ENCODE measurements at places on chromosomes 5 and 9.

- no peaks in the 10 kb centered on the region for H3K27me3 ChIP-seq
- no peak for DNase-seq
- no peak overlapping the region for H3K4me3 ChIP-seq
- H3K36me3 ChIP-seq = peaks cover 3% of the 10 kb centered on the region
- H3K4me1 ChIP-seq = peaks cover 8% of the 10 kb centered on the region
Observed at GRCh38 chr9:68974901-68975300, 39.0 kb downstream of the PRKACG start.

DNA sequence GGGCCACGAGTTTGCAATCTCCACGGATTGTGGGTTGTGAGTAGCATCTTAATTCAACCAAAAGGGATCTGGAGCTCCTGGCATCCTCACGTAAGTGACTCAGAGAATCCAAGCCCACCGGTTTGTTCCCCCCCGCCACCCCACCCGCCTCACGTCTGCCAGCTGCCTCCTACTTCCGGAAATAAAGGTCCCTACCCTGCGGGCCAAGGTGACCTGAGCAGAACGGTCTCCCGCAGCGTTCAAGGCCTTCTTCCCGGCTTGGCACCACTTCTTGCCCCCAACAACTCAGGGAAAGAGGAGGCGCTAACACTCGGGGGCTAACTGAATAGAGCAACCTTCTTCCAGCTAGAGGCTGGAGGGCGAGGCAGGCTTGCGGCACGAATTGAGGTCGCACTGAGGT, 8.8 kb upstream of the GPRIN1 start:
- no peak overlapping the region for H3K27ac ChIP-seq
- H3K4me3 ChIP-seq = peak overlapping the region; percentile 57
- H3K4me1 ChIP-seq = peaks cover 7% of the 10 kb centered on the region
- H3K27me3 ChIP-seq = peaks cover 32% of the 10 kb centered on the region
- no peak for DNase-seq

DNA sequence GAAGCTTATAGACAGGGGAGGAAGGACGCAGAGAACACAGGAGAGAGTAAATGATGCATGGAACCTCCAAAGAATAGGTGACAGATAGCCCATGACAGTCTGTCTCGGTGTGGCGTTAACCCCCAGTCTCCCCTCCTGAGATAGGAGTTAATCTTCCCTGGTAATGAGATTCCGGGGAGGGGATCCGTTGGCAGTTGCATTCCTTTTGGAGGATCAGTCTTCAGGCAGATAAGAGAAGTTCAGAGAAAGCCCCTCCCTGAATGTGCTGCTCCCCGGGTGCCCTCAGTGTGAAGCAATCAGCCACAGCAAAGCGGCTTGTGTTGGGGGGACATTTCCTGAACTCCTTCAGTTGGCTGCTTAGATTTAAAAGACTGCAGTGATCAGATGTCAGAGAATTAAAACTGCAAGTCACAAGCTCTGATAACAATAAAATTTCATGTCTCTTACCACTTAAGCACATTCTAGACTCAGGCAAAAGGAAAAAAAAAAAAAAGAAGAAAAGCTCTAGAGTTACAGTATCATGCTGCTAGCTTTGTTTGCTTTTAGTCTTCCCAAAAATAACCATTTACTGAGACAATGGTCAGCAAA, 121.1 kb downstream of the EGFLAM start:
- no peak overlapping the region for H3K4me3 ChIP-seq
- no peak overlapping the region for H3K27ac ChIP-seq
- no peaks in the 10 kb centered on the region for H3K36me3 ChIP-seq
- no peak for DNase-seq
- H3K27me3 ChIP-seq = peaks cover 15% of the 10 kb centered on the region

- H3K4me3 ChIP-seq = no peak overlapping the region
- no peaks in the 10 kb centered on the region for H3K36me3 ChIP-seq
- no peaks in the 10 kb centered on the region for H3K27me3 ChIP-seq
- no peak overlapping the region for H3K27ac ChIP-seq
Observed at GRCh38 chr5:17802256-17802655, 168.0 kb downstream of the TAF11L14 start.

DNA sequence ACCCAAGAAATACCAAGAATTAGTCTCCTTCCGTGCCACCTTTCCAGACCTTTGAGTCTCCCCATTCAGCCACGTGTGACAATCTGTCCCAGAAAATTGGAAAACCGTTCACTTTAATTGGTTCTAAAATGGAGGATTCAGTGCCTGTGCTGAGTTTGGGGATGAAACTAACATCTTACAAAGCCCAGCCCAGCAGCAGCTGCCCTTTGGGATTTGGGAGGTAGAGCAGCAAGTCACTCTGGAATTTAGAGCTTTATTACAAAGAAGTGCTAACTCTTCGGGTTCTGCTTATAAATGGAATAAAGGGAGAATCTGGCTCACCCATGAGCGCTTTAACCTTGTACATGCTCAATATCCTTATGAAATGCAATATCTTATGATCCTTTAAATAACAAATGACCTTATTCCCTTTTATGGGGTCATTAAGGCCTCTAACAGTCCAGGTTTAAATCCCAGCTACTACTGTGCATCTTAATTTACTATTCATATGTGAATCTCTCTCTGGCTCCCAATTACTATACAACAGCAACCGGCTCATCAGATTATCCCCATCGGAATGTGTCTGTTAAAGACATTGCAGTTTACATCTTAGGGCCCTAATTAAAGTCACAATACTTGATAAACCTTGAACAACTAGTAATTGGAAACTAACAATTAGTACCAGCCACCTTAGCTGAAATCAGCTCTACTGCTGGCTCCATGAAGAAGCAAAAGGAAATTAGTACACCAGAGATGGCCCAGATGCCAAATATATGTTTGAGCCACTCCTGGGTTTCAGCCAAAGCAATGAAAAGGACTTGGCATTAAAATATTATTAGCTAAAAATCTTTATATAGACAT, 271.8 kb upstream of the SMARCA2 start:
- peaks cover 4% of the 10 kb centered on the region for H3K27me3 ChIP-seq
- no peak overlapping the region for H3K4me3 ChIP-seq
- no peaks in the 10 kb centered on the region for H3K36me3 ChIP-seq
- H3K4me1 ChIP-seq = no peaks in the 10 kb centered on the region
- no peak for DNase-seq
- H3K27ac ChIP-seq = no peak overlapping the region

- H3K4me1 ChIP-seq = peaks cover 19% of the 10 kb centered on the region
- H3K36me3 ChIP-seq = no peaks in the 10 kb centered on the region
- no peak for DNase-seq
- no peaks in the 10 kb centered on the region for H3K27me3 ChIP-seq
- H3K27ac ChIP-seq = no peak overlapping the region
- no peak overlapping the region for H3K4me3 ChIP-seq
Observed at GRCh38 chr9:653421-653820, 188.1 kb upstream of the DMRT1 start.

DNA sequence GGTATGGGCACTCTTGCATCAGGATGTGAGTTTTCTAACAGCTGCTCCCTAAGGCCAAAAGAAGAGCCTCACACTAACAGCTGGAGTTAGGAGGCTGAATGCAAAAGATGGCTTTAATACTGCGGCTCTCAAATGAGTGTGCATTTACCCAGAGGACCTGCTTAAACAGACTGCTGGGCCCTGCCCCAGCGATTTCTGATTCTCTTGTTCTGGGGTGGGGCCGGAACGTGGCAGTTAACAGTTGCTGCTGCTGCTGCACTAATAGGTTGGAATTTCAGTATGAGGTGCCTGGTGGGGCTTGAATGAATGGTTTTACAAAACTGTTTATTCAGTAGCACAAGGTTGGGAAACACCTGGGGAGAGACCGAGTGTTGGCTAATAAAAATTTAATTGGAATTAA, 26.1 kb downstream of the HMGCR start:
- H3K4me3 ChIP-seq = no peak overlapping the region
- no peak overlapping the region for H3K27ac ChIP-seq
- DNase-seq = no peak
- H3K4me1 ChIP-seq = no peaks in the 10 kb centered on the region
- H3K27me3 ChIP-seq = no peaks in the 10 kb centered on the region
- H3K36me3 ChIP-seq = peaks cover 5% of the 10 kb centered on the region

DNA sequence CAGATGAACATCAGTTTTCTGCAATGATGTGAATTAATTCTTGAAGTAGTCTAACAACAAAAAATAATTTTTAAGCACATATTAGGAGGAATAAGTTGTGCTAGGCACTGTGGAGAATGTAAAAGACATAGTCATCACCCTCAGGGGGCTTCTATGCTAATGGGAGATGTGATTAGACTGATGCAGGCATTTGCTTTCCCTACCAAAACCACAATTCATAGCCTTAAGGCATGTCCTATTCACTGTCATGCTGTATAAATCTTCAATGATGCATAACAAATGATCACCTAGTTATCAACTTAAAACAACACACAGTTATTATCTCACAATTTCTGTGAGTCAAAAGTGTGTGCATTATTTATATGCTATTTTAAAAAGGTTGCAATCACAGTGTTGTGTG, 422.6 kb downstream of the MAN2A1 start:
- H3K27me3 ChIP-seq = no peaks in the 10 kb centered on the region
- no peak for DNase-seq
- H3K4me1 ChIP-seq = peaks cover 2% of the 10 kb centered on the region
- no peak overlapping the region for H3K27ac ChIP-seq
- H3K36me3 ChIP-seq = no peaks in the 10 kb centered on the region
- no peak overlapping the region for H3K4me3 ChIP-seq

GRCh38 chr5:131221888-131222287, 42.0 kb upstream of the CDC42SE2 start:
- no peak overlapping the region for H3K27ac ChIP-seq
- no peaks in the 10 kb centered on the region for H3K27me3 ChIP-seq
- DNase-seq = no peak
- H3K4me1 ChIP-seq = peaks cover 1% of the 10 kb centered on the region
- H3K4me3 ChIP-seq = no peak overlapping the region

DNA sequence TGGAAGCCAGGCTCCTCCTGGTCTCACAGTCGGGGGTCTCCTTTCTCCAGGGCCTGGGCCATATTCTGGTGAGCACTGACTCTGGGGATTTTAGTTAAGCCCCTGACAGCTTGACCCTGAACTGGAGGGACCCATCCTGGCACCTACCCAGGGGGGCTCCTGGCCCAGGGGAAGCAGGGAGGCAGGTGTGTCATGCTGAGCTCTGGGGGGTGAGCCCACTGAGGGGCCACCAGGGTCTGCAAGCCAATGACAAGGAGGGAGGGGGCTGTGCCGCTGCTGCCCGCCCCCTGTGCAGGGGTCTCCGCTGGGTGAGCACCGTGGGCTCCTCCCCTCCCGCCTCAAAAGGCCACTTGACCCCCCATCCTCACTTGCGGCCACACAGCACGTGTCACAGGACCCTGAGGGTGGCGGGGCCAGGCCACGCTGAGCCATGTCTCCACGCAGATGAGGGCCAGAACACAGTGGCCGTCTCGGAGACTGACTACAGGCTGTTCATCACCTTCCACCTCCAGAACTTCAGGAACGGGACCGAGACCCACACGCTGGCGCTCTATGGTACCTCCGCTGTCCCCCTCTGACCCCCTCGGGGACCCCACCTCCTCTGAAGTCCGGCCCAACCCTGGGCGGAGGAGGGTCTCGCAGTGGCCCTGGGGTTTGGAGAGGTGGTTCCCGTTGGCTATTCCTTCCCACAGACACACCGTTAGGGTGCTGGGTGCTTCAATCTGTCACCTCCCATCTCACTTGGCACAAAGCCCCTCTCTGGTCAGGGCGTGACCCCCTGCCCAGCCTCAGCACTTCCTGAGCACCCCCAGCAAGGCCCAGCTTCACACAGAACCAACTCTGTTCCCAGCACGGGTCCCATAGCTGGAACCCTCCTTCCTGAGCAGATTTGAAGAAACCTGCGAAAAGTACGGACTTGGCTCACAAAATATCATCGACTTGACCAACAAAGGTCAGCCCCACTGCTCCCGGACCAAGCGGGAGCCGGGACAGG, 2.0 kb downstream of the LCN9 start:
- no peaks in the 10 kb centered on the region for H3K36me3 ChIP-seq
- DNase-seq = no peak
- no peak overlapping the region for H3K4me3 ChIP-seq
- H3K27ac ChIP-seq = no peak overlapping the region

GRCh38 chr5:77994943-77995342, 218.8 kb upstream of the TBCA start:
- no peak overlapping the region for H3K4me3 ChIP-seq
- H3K36me3 ChIP-seq = peaks cover 46% of the 10 kb centered on the region
- no peak overlapping the region for H3K27ac ChIP-seq
- DNase-seq = no peak

DNA sequence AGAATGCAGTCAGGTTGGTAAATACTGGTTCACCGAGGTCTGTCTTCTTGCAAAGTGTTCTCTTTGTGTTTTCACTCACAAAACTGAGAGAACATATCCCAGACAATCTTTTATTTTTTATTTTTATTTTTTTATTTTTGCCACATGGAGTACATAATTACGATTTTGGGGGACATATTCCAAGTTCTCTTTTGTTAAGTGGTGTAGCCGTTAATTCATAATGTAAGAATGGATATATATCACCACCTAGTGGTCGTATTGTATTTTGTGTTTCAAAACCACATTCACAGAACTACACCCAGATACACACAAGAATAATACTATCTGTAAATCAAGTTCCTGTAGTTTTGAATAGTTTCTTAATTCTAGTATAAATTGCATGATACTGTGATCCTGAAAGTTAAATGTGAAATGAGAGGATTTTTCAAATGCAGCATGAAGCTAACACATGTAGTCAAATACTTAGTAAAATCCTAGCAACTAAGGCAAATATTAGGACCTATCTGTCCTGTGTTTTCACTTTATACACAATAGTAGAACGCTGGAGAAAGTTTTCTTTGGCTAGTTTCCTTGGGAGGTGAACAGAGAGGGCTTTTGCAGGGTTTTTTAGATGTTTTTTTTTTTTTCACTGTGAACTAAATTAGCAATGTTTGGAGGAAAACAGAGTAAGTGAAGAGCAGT, 92.7 kb downstream of the VCAN start:
- no peak overlapping the region for H3K27ac ChIP-seq
- no peaks in the 10 kb centered on the region for H3K36me3 ChIP-seq
- DNase-seq = no peak
- H3K4me1 ChIP-seq = no peaks in the 10 kb centered on the region
- peaks cover 20% of the 10 kb centered on the region for H3K27me3 ChIP-seq

DNA sequence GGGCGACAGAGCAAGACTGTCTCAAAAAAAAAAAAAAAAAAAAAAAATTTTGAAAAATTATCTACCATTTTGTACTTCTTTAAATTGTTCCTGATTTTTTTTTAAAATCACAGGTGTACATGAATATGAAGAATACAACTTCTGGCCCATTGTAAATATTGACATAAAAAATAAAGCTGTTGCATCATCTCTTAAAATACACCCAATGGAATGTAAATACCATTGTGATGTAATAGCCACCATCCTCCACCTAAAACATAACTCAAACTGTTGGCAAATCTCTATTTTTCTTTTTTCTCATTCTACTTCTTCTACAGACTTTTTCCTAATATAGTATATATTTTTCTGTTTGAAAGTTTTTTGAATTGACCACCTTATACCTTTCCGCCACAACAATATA, 61.0 kb upstream of the TEX48 start:
- H3K4me1 ChIP-seq = peaks cover 12% of the 10 kb centered on the region
- H3K36me3 ChIP-seq = no peaks in the 10 kb centered on the region
- no peak overlapping the region for H3K27ac ChIP-seq
- H3K4me3 ChIP-seq = no peak overlapping the region
